ENCODE measurements at places on chromosomes 2 and 18.

DNA sequence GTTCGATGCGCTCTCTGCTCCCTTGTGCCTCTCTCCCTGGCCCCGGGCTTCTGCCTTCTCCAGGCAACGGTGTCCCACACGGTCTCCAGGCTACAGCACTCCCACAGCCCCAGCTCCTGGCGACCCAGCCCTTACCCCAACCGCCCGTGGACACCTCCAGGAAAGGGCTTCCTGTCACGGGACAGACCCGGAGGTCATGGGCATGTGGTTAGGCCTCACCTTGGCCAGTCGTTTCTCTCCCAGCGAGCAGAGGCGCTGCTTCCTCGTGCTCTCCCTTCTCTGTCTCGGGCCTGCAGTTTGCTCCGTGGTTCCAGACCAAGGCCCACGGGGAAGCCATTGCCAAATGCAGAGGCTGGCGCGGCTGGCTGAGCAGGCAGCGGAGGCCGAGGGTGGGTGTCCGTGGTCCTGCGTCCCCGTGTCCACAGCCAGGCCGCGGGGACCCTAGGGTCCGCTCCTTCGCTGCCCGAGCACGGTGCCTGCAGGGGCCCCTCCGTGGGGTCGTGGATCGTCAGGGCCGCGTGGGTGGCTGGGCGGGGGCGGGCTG lies 61.0 kb upstream of the IL1RL1 start:
- no peak for DNase-seq

DNA sequence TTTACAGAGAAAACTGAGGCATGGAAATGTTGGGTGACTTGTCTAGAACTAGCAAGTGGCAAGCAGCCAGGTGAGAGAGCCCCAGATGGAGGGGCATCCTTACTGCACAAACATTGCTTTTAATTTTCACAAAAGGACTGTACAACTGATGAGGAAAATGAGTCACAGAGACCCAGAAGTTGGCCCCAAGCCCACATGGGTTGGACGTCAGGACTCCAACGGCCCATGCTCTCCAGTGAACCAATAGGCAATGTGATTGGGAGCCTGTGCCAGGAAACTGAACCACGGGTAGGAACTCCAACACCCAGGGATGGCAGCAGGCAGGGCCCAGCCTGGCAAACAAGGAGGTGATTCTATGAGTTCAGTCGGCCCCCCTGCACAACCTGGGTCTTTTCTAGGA lies 50.8 kb downstream of the PID1 start:
- DNase-seq, result peak; percentile 56

- no peak for DNase-seq
These were observed 79.6 kb upstream of the CTLA4 start for GRCh38 chr2:203787979-203788378.

- no peak for DNase-seq
These were observed 18.4 kb upstream of the SPRED2 start for GRCh38 chr2:65450810-65451209.

DNA sequence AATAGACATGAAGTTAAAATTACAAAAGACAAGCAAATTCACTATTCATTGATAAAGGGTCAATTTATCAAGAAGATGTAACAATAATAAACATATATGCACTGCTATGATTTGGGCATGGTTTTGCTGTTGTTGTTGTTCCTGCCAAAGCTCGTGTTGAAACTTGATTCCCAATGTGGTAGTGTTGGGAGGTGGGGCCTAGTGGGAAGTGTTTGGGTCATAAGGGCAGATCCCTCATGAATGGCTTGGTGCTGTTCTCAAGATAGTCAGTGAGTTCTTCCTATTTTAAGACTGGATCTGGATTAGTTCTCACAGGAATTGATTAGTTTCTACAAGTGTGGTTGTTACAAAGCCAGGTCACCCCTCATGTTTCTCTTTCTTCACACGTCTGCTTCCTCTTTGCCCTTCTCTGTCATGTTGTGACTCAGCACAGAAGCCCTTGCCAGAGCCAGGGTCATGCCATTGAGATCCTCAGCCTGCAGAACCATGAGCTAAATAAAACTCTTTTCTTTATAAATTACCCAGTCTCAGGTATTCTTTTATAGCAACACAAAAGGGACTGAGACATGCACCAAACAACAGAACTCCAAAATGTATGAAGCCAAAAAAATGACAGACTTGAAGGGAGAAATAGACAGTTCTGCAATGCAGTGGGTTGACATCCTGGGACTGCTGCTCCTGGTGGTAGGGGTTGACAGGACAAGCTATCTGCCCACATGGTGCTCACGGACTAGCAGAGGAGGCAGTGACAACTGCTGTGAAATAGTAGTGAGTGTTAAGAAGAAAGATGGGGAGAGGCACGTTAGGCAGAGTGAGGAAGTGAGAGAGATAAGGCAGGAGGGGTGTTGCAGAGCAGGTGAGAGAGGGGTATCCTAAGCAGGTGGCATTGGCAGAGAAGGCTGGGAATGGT lies 18.6 kb upstream of the SKA1 start:
- peak; percentile 37 for DNase-seq

DNA sequence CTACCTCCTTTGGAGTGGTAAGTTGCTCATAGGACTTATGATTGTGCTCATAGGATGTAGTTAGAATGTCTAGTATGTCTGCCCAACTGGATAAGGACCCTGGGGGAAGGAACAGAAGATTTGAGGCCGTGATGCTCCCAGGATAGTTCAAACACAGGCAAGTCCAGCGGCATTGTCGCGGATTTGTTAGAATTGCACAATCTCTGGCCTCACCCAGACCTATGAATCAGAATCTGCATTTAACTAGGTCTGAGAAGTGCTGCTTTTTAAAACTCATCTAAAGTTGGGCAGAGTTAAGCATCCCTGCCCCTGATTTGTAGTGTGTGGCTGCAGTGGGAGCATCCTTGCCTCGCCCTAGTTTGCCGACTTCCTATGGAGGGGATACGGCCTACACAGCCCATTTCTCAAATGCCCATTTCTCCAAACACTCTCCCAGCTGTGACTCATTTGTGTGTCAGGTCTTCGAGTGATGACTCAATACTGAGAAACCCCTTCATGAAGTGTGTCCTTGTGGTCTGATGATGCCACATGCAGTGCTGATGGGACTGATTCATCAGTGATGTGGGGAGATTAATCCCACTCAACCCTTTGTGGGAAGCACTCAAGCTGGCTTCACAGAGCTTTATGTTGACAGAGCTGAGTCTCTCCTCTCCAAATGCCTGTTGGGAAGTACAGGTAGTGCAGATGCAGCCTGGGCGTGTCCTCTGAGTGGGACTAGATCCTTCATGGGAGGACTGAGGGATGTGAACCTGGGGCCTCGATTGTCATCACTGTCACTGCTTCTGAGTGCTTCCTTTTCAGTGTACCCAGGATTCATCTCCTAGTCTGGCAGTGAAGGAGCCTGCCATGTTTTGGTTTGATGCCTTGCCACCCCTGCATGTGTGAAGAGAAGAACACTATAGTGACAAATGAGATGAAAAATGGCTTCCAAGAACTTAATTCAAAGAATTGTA lies 18.7 kb downstream of the SMIM21 start:
- peak; percentile 99 for DNase-seq

GRCh38 chr18:35688757-35689156 lies 107.2 kb downstream of the GALNT1 start:
- DNase-seq, result peak; percentile 9

DNA sequence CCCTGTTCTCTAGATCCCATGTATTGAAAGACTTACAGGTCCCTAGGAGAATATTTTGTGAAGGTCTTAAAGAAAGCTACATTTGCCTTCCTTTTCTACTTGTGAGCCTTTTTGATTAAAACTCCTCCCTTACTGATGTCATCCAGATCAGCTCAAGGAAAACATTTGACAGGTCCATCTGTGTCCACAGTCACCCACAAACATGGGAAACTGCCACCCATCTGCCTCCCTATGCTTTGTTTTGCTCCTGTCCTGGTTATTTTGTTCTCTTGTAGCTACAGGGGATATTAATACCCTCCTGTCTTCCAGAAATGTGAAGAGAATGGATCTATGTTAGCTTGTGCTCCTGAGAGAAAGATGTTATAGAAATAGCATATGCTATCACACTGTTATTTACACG lies 203.6 kb upstream of the GALNT5 start:
- peak; percentile 18 for DNase-seq

DNA sequence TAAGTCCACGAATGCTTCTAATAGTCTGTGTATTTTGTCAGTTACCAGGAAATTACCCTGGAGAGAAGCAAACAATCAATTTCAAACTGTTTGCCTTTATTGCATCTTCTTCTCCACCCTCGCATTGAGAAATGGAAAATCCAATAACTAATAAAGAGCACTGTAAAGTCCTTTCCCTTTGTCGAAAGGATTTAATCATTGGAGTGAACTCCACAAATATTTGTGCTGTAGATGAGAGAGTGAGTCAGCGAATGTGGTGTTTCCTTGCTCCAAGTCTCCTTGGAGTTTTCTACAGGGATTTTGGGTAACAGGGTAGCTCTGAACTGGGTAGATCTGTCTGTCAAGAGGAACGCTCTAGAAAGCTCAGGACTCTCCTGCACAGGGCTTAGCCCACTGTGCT lies 240.2 kb downstream of the KCNS3 start:
- DNase-seq, result no peak

GRCh38 chr2:16303761-16304160 lies 361.9 kb downstream of the CYRIA start:
- DNase-seq, result no peak

GRCh38 chr2:44741507-44741906 lies 200.0 kb upstream of the SIX3 start:
- DNase-seq, result no peak

DNA sequence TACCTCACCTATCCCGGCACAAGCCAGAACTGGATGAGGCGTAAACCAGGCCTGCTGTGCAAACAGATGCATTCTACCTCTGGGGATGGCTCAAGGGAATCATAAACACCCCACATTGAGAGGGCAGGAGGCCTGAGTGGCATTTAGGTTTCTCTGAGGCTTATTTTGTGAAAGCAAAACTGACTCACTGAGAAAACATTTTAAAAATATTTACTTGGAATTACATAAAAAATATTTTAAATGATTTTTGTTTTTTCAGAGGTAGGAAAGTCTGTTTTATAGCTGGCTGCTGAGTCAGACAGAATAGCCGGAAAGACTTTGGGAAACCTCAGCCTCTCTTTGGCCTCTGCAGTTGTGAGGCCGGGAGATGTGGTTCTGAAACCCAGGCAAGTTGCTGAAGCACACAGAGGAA lies 244.1 kb downstream of the NCKAP5 start:
- DNase-seq, result peak; percentile 26

DNA sequence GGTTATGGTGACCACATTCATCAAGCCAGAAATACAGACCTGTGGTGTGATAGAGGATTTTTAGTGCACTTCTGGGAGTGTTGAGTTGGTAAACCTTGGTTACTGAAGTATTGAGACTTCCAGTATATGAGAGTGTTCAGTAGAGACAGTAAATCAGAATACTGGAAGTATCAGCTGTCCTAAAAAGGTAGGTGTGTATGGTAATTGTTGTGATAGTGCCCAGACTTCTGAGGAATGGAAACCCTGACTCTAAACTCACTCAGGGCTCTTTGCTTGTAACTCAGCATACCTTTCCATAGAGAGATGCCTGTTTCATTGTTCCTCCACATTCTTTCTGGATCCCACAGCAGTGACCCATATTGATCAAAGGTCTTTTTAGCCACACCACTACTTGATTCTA lies 217.1 kb downstream of the SETBP1 start:
- no peak for DNase-seq

- no peak for DNase-seq
These were observed 134.8 kb downstream of the EIPR1 start for GRCh38 chr2:3242747-3243369.

DNA sequence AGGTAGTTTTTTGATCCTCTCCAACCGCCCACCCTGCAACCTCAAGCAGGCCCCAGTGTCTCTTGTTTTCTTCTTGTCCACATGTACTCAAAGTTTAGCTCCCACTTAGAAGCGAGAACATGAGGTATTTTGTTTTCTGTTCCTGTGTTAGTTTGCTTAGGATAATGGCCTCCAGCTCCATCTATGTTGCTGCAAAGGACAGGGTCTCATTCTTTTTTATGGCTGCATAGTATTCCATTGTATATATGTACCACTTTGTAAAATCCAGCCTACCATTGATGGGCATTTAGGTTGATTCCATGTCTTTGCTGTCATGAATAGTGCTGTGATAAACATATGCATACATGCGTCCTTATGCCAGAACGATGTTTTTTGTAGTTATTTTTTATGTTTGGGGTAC lies 2.5 kb downstream of the CRYGC start:
- DNase-seq, result no peak

DNA sequence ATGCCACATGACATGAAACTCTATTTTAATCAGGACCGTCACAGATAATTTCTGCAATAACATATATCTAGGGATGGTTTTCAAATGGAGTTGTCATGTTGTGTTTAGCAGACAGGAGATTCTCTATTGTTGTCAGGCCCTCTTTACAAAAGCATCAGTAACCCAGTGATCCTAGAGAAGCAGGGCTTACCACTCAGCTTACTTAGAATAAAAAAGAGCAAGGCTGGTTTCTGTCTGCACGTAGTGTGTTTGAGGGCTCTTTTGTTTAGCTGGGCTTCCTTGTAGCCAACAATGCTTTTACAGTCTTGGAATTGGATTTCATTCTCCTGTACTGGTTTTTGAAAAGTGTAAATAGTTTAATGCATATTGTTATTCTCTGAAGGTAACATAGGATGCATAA lies 210.5 kb upstream of the NRP2 start:
- DNase-seq, result no peak

- no peak for DNase-seq
These were observed 1.4 kb upstream of the HSBP1L1 start for GRCh38 chr18:79962835-79963657.

GRCh38 chr2:111054791-111055691 lies 65.7 kb upstream of the BCL2L11 start:
- no peak for DNase-seq

DNA sequence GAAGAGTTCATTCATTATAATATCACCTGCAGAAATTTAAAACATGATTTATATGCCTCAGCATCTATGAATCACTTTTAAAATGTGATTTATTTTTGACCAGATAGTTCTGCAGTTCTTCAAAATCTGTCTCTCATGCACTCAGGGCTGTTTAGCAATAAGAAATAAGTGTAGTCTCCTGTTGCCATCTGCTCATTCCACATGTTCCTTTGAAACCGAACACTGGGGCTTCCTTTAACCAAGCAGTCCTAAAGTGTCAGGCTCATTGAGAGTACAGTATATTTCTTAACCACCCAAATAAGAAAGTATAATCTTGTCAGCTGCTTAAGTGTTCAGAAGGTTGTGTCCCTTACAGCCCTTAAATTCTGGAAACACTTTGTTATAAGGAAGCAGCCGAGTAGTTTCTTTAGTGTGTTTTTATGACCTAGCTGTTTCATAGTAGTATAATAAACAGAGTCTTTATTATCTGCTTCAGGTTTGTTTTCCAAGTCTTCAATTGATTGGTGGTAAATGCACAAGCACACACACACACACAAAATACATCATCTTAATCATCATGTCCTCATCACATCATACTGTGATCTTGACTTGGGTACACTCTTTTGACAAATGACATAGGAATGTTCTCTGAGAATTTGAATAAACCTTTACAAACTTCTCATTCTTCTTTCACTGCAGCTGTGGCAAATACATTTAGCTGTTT lies 10.4 kb downstream of the WDR7 start:
- no peak for DNase-seq

GRCh38 chr2:144441711-144442141 lies 78.2 kb downstream of the ZEB2 start:
- DNase-seq, result no peak

Data from cardiac fibroblast (primary cell).